ENCODE measurements at places on chromosomes 7 and 10. TPM values are rescaled to one million over a fixed set of nuclear protein-coding genes. Genes with fewer than 3 reads are reported as not detected.
A peak's percentile ranks its signal among the peaks of the same experiment; 100 is the strongest.

The TRIM56 gene
- 42.3 TPM for total RNA-seq

The MYH16 gene
- not detected for total RNA-seq

The CFAP58 gene
- total RNA-seq: 0.27 TPM

The HIPK2 gene
- total RNA-seq: 17.3 TPM

The STEAP4 gene
- total RNA-seq: not detected

The PRKG1 gene
- total RNA-seq: not detected

The IGFBP3 gene
- total RNA-seq: 0.25 TPM

The COBL gene
- not detected for total RNA-seq

- DNase-seq: no peak
Observed at GRCh38 chr10:119135513-119135881, 30.0 kb downstream of the SFXN4 start.

DNA sequence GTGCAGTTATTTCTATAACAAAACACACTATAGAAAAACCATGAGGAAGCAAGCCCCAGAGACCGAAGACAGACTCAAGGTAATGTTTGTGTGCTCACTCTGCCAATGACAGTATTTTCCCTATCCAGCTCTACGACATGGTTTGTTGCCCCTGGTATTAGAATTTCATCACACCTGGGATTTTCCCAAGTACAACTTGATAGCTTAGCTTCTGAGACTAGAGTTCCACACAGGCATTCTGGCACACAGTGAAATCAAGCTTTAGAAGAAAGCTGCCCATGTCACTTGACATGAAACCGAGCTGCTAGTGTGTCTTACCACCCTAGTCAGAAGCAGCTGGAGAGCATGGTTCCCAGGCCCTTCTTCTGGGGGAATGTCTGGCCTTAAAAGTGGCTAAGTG, 44.1 kb upstream of the AKR1E2 start:
- DNase-seq: no peak

DNA sequence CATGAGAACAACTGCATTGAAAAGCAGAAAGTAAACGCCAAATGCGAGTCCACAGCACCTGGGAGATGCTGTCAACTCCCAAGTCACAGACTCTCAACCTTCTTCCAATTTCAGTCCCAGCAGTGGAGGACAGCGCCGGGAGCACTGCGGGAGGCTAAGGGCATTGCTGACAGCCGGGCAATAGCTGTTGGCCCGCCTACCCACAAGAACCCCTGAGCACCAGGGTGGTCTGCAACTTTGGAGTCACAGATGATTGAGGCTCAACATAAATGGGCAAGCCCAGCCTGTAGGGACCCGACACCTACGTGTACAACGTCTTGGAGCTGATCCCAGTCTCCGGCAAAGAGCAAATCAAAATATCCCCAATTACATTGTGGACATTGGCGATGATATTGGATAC, 262.9 kb downstream of the TCERG1L start:
- no peak for DNase-seq

GRCh38 chr7:88204525-88205110, 15.2 kb downstream of the SRI start:
- DNase-seq: no peak

DNA sequence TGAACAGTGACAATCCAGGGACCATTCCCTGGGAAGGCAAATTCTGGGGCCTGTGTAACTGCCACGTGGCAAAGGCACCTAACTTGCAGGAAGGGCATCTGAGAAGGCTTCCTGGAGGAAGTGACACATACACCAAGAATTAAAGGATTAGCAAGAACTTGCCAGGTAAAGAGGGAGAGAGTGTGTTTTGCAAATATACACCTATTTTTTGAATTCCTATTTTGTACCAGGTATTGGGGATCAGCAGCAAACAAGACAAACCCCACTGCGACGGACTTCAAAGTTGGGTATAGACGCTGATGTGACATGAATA, 206.5 kb upstream of the ZMIZ1 start:
- no peak for DNase-seq

DNA sequence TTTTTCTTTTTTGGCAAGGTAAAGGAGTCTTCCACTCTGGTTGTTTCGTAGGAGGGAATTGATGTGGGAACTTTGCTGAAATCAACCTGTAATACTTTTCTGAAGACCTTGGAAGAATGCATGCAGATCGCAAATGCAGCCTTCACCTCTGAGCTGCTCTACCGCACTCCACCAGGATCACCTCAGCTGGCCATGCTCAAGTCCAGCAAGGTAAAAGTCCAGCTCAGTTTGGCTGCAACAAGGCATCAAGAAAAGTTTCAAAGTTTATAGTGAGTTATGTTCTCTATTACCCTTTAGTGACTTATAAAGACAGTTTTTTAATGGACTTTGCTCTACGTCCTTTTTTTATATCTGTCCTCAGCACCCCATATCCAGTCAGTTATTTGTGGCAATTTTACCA, 21.0 kb downstream of the PLEKHA8 start:
- no peak for DNase-seq

GRCh38 chr10:73413528-73414229, at the start of gene ANXA7:
TSS of gene ANXA7 (minus strand) at chr10:73414058. CDS start at chr10:73400856, 13,202 bp downstream.
- DNase-seq: peak; percentile 97

- no peak for DNase-seq
Observed at GRCh38 chr7:50589364-50589763, 24.2 kb upstream of the DDC start.

DNA sequence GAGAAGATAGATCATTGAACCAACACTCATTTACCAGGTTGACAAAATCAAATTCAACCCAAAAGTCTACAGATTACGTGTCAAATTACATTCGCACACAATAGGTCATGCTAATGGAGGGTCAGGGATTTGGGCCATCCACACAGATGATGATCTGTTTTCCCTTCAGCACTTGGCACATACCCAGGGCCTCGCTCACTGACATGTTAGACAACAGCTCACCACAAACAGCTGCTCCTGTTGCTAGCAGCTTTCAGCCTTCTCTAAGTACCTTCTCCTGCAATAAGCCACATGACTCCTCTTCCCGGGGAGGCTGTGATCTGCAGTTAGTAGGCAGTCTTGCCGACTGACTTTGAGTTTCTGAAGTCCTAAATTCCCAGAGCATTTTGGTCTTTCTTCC, 18.4 kb downstream of the NKX2-3 start:
- DNase-seq: no peak

GRCh38 chr10:15763006-15763405, 43.3 kb upstream of the ITGA8 start:
- no peak for DNase-seq

DNA sequence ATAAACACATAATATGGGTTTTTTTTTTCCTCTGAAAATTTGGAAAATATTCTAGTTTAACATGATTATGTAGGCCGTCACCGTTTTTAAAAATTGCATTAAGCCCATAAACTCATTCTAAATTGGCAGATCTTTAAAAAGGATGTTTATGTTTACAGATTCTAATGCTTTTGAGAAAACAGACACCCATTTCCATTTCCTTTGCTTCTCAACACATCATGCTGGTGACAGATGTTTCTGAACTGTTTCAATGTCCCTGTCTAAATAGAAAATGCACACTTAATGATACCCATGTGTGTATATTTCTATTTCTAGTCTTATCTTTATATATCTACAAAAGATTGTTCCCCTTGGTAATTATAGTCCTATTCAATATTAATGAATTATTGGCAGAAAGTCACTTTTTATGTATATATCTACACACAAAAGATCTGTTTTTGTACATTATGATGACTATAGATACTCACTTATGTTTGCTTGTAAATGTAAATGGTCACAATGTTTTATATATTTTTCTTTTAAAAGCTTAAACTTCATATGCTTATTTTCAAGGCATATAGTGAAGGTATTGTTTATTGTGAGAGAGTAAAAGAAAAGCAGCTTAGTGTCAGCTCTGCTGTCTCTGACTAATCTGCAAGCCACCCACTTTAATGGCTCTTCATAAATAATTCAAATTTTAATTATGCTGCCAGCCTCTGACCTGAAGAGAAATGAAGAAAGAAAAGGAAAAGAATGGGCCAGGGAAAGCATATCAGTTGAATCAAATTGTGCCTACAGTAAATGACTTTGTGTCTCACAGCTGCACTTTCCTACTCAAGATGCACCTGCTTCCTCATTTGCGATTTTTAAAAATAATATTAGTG, 179.4 kb downstream of the CACNA2D1 start:
- DNase-seq: no peak

DNA sequence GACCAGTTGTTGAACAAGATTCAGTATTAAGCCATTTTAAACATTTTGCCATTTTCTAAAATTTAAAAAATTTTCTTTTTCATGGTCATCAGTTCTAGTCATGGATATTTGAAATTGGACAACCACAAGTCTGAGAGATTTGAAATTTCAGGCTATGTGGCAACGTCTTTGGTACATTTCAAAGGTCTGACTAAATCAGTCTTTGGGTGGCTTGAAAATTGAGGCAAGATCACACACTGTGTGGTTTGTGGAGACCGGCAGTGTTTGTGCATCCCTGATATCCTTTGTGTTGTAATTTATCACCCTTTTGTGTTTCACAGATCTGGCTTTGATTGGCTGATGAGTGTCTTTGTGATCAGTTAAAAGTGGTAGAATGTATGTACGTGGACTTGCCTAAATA, 35.7 kb downstream of the CCAR1 start:
- DNase-seq: no peak

DNA sequence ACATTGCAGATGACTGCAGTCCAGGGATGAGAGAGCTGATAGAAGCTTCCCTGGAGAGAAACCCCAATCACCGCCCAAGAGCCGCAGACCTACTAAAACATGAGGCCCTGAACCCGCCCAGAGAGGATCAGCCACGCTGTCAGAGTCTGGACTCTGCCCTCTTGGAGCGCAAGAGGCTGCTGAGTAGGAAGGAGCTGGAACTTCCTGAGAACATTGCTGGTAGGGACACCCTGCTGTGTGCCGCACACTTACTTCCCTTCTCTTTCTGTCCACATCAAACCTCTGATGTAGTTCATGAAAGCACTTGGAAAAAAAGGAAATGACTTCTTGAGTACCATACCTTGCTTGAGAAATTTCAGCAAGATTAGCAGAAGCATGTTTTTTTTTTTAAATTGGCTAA, 25.3 kb downstream of the MAP3K8 start:
- DNase-seq: no peak

GRCh38 chr7:36348771-36349170, 40.9 kb upstream of the ANLN start:
- DNase-seq: no peak

GRCh38 chr10:67936416-67936815, 52.0 kb downstream of the SIRT1 start:
- DNase-seq: no peak

DNA sequence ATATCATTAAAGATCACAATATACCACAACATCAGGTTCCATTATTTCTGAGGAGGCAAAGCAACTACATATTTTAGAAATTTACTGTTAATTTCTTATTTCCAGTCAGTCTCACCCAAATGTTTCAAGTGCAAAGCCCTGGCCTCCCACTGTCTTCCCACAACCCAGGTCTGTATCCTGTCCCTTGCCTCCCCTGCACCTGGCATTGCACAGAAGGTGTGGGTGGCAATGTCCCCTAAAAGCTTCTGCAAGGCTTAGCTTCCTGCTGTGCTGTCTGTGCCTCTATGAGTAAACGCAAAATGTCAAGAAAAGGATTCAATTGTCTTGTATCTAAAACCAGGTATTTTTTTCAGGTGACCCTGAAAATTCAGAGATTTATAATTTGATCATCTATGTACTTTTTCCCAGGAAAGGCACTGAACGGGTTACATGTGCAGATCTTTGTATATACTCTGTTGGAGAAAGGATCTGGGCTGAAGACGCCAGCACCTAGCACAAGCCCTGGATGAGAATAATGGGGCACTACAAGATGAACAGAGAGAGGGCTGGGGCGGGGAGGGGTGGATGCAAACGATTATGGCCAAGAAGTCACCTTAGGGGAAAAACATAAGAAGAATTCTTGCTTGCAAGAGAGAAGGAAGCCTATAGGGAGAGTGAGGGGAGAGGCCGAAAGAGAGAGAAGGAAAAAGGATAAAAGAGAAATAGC, 3.1 kb upstream of the ANTXRL start:
- no peak for DNase-seq

- no peak for DNase-seq
Observed at GRCh38 chr10:19848226-19848985, 32.2 kb downstream of the PLXDC2 start.

DNA sequence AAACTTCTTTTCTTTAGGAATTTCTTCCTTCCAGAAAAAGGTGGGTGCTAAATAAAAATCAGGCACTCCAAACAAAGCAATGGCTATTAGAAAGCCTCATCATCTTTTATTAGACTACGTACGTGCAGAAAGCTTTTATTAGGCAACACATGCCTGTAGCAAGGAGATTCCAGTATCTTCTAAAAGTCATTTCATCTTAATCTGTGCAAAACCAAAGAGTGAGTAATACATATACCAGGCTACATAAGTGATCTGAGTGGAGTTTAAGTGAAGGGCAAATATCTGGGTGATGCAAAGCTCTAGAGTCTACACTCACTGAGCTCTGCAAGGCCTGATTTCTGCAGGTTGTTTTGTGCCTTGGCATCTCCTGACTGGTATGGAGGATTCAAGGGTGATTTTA, 231.7 kb downstream of the ELMO1 start:
- DNase-seq: no peak

DNA sequence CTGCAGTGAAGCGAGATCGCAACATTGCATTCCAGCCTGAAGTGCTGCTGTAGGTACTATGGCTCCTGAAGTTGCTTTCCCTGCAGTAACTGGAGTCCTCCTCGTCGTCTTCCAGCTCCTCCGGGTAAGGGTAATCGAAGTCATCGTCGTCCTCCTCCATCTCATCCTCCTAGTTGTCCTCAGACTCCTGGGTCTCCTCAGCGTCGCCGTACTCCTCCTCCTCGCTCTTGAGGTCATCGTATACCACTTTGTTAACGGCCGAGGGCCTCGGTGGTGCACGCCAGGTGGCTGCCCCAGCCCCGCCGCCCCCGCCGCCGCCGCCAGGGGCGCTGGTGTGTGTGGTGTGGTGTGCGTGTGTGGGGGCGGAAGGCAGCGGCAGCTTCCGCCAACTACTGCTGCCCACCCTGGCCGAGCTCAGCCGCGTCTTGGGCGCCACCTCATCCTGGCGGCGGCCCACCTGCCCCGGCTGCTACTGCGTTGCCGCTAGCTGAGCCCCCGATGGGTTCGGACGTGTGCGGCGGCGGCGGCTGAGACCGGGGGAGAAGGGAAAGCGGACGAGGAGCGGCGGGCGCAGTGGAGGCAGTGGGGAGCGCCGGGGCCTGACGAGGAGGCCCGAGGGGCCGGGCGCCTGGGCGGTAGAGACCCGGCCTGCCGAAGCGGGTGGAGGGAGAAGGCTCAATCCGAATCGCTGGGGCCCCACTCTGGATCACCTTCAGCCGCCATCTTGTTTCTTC, 11.8 kb upstream of the ACBD5 start:
- peak; percentile 88 for DNase-seq

- no peak for DNase-seq
Observed at GRCh38 chr10:63579371-63580014, 58.3 kb downstream of the REEP3 start.

DNA sequence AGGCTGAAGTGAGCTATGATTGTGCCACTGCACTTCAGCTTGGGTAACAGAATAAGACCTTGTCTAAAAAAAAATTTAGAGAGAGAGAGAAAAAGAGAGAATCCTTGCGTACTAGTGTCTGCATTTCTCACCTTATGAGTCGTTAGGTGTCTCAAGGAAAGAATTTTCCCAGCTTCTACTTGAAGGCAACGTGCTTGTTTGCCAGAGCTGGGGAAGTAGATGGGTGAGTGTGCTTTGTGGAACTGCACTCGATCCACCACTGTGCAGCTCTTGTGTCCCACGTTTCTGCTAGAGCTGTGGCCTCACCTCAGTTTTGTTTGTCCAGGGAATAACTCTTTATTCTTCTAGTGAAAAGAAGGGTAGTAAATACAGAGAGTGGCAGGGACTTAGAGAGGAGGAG, 38.9 kb downstream of the HDAC9 start:
- DNase-seq: no peak
